ENCODE measurements at places on chromosomes 4 and X. TPM values are rescaled to one million over a fixed set of nuclear protein-coding genes. Genes with fewer than 3 reads are reported as not detected.

DNA sequence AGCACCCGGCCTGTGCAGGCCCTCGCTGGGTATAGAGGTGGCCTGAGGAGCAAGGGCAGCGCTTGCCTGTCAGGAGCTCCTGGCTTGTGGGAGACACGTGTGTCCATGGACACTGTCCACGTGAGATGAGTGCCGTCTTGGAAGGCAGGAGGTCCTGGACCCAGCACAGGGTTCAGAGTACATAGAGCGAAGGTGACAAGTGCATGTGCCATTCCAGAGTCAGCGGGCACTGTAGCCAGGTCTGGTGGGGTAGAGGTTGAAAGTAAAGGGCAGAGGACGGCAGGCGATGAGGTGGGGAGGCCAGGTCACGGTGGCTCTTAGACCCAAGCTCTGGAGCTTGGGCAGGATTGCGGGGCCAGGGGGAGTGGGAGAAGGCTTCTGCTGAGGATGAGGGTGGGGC, 28.4 kb upstream of the TADA2B start:
- no peak overlapping the region for H3K4me3 ChIP-seq
- H3K27me3 ChIP-seq, result no peaks in the 10 kb centered on the region
- H3K4me1 ChIP-seq, result no peaks in the 10 kb centered on the region
- DNase-seq, result no peak
- no peak overlapping the region for H3K27ac ChIP-seq

DNA sequence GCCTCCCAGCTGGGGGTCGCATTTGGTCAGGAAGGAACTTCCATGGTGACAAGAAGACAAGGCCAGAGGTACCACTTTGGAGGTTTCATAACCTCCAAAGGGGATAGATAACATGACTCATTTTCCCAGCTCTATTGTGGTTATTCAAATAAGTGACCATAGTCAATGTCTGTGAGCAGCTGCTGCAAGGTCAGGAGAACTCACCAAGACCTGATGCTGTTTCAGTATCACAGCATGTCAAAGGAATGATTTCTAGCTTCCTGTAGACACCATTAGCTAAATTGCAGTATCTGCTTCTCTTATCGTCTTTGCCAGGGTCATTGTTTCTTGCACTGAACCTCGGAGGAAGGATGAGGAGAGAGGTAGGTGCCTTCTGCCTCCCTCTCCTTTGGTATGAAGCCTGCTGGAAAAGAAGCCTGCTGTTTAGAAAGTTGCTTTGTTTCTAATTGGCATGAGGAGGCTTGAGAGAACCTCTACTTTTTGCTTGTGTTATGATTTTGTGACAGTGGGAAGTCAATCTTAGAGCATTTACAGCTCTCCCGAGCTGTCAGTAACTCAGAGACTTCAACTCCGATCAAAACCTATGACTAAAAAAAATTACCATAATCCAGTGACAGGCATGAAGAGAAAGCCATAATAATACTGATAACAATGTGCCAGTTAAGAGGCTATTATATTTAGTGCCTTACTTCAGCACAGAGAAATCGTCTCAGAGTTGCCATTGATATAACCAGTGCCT, 38.0 kb upstream of the GATB start:
- no peak overlapping the region for H3K27ac ChIP-seq
- DNase-seq, result no peak
- no peaks in the 10 kb centered on the region for H3K27me3 ChIP-seq
- no peaks in the 10 kb centered on the region for H3K36me3 ChIP-seq
- no peak overlapping the region for H3K4me3 ChIP-seq
- peaks cover 5% of the 10 kb centered on the region for H3K4me1 ChIP-seq

GRCh38 chrX:12758291-12758690, 32.9 kb upstream of the PRPS2 start:
- DNase-seq, result no peak
- H3K27me3 ChIP-seq, result no peaks in the 10 kb centered on the region
- no peak overlapping the region for H3K27ac ChIP-seq
- no peaks in the 10 kb centered on the region for H3K4me1 ChIP-seq

- no peak for DNase-seq
- no peak overlapping the region for H3K4me3 ChIP-seq
- H3K36me3 ChIP-seq, result no peaks in the 10 kb centered on the region
- no peaks in the 10 kb centered on the region for H3K27me3 ChIP-seq
- H3K27ac ChIP-seq, result no peak overlapping the region
- H3K4me1 ChIP-seq, result no peaks in the 10 kb centered on the region
These were observed 71.8 kb downstream of the ASMT start for GRCh38 chrX:1686642-1687041.

Gene RASSF6
- 5.8 TPM for total RNA-seq

Data from esophagus squamous epithelium (tissue), 5 donors.